Hypothalamus (tissue), 51 donors: ENCODE measurements at places on chromosomes 3 and 15.

DNA sequence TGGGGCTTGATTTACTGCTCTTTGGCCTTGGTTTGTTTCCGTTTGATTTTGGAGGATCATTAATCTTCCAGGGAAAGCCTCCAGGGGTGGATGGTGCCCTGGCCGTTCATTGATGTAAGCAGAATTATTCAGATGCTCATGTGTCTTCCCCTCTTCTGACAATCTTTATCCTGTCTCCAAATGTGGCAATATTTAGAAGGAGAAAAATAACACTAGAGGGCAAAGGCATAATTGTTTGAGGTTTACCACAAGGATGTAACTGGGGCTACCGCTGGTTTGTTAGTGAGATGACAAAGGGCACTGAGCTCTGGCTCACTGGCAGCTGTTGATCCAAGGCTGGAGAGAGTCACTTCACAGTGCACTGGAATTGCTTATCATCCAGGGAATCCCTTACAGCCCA is 18.2 kb upstream of the PLCL2 start:
- no peak for DNase-seq

DNA sequence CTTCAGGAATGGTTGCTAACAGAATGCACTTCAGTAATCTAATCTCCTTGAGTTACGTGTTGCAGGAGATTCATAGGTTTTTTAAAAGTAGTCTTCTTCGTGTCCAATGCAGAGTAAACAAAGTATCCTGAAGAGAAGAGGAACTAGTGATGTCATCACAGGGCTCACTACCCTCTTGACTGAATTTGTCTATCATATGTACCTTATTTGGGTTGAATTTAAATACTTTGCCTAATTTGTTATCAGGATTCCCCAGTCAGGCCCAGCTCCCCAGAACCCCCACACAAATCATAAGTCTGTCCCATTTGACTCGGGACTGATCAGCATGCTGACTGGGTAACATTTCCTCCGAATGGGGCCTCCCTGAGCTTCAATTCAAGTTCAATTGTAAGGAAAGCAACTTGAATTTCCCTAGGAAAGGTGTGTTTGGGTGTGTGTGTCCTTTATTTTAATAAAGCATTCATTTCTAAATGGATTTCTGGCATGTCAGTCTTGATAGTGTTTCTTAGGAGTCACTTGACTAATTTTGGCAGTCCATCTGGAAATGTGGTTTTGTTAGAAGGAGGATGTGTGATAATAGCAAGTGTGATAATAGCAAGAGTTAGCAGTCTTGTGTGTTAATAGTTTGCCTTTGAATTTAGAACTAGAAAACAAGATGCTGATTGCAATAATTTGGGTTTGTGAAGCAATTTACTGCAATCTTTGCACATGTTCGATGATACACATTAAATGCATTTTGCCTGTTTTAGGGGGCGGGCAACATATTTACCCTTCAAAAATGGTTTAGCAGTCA is 21.9 kb downstream of the OXNAD1 start:
- no peak for DNase-seq

DNA sequence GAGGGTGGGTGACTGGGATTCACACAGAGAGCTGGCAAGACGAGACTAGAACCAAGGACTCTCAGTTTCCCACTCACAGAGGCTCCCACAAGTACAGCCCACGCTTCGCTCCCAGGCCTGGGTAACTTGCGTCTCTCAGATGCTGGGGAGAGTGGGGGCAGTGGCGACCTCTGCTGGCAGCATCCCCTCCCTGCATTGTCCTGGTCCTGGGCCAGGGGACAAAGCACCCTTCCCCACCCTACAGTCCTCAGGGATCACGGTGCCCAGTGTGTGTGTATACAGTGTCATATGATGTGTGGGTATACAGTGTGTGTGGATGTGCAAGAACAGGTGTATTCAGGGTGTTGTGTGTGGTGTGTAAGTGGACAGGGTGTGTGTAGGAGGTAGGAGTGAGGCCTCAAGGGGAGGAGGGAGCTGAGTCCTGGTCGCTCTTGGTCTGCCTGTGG is 12.8 kb downstream of the VILL start:
- peak; percentile 39 for DNase-seq

GRCh38 chr15:70378126-70379031 is 280.7 kb upstream of the TLE3 start:
- no peak for DNase-seq

GRCh38 chr3:56836276-56837163 is 34.8 kb upstream of the ARHGEF3 start:
- no peak for DNase-seq

DNA sequence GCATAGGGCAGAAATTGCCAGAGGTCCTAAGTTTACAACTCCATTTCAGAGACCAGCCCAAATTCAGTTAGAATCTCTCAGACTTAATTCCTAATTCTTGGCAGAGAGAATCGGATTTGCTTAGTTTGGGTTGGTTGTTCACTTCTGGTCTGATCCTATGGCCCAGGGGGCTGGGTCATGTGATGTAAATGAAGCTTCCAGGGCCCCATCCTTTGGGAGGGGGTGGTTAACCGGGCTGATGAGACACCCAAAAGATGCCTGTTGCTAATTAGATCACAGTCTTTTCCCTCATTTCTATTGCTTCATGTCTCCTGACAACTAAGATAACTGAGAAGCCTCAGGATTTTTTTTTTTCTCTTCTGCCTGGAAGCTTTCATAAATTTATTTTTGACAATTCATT is 11.1 kb upstream of the ZNF620 start:
- no peak for DNase-seq

GRCh38 chr3:131221731-131222130 is 159.8 kb upstream of the NUDT16 start:
- no peak for DNase-seq

GRCh38 chr3:123092243-123092642 is 25.4 kb downstream of the PDIA5 start:
- DNase-seq, result no peak

- no peak for DNase-seq
These were observed 33.0 kb upstream of the UMPS start for GRCh38 chr3:124697302-124697701.

DNA sequence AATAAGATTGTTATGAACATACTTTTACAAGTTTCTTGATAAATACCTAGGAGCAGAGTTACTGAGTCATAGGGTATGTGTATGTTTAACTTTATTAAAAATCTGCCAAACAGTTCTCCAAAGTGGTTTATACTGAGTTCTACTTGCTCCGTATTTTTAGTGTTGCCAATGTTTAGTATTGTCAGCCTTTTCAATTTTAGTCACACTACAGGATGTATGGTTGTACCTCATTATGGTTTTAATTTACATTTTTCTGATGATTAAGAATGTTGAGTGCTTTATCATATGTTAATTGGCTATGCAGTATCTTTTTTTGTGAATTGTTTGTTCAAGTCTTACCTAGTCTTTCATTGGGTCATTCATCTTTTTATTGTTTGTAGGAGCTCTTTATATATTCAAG is 4.3 kb downstream of the TMOD3 start:
- DNase-seq, result no peak

- DNase-seq, result no peak
These were observed 48.0 kb downstream of the SMAD6 start for GRCh38 chr15:66749841-66750575.

GRCh38 chr3:42562047-42562907 is 19.5 kb downstream of the SEC22C start:
- DNase-seq, result no peak

DNA sequence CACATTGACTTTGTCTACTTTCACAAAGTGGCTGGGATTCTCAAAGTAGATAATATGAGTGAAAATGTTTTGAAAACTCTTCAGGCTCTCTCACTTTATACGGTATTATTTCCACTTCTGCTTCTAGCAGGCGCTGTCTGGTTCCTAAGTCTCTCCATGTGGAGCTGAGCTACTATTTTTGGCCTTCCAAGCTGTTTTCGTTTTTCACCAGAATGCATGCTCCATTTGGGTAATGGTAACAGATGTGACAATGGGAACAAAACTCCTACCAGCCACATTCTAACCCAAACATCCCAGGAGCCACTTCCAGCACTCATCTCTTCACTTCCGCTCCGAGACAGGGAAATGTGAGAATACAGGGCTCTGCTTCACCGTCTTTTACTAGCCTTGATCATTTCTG is 586.7 kb downstream of the NTRK3 start:
- no peak for DNase-seq

DNA sequence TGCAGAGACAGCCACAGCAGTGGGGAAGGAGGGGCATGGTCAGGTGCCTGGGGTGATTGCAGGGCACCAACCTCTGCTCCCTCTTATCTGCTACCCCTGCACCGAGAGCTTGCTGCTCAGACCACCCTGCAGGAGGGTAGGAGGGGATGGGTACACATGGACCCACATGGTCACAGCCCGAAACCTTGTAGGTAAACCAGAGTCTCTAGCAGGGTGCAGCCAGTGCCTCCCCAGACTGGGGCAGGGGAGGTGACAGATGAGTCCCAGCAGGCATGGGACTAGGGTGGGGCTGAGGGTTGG is 49.2 kb downstream of the FAH start:
- no peak for DNase-seq

- DNase-seq, result no peak
These were observed 730 bp upstream of the RPL14 start for GRCh38 chr3:40456279-40456939.

- no peak for DNase-seq
These were observed 87.3 kb upstream of the CGNL1 start for GRCh38 chr15:57288926-57289580.

DNA sequence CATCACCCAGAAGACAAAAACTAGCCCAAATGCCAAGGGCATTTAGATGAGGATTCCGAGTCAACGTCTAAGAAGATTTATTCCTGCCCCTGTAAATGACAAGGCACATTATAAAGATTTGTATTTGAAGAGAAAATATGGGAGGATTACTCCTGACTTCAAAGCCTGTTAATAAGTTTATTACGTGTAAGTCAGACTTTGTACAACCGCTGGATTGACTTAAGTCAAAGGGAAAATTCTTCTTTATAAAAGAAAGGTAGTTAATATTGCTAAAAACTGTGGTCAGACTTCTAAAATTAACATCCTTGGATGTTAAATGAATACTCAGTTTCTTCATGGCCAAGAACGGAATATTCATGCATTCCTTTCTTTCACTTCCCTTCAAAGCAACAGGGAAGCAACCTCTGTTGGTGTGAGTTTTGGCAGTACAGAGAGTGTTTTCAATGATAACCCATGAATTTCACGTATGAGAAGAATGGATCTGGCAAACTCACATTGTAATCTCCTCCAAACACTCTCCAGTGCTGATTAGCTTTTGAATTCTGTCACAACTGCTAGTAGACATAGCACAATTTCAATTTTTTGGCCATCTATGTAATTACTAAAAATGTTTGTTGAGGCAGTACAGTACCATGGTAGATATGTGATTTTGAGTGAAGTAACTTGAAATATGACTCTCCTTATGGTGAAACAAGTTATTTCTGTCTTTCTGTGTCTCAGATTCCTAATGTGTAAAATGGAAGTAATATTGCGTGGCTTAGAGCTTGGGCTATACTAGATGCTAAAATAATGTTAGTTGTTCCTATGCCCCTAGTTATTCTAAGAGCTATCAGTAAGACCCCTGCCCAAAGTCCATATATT is 62.0 kb downstream of the PLD1 start:
- no peak for DNase-seq

DNA sequence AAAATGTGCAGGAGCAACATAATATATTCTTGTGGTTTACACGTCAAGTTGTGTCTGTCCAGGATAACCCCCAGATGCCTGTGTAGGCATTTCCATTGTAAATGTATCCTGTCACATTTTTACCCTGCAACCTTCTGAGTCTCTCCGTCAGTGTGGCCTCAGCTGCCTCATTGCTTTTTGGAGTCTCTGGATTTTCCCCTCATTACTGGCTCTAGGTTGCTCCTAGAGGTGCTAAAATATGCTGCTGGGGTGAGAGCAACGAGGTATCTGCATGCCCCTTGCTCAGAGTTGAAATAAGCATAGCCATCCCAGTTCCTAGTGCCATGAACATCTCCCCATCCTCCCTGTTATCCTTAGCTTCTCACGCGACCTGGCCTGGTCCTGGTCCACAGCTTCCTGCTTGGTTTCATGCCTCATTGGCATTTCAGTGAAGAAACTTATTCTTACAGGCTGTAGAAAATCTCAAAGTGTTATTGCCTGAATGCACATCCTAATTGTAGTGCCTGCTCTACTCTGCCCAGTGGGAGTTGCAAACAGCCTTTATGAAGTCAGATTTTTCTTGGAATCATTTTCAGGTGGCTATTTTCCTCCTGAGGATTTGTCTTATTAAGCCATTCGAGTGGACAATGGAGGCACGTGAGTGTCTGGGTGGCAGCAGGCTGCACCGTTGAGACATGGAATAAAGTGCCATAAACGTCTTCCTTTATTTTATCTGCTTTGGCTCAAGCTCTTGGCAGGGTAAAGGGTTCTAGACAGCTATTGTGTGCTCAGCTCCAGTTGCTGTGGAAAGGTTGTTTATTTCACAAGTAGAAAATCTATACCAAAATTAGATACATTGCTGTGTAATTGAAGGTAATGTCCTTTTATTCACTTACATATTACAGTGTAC is 33.2 kb downstream of the OXNAD1 start:
- no peak for DNase-seq

- DNase-seq, result no peak
These were observed 307.0 kb upstream of the ROPN1 start for GRCh38 chr3:124298951-124299350.

DNA sequence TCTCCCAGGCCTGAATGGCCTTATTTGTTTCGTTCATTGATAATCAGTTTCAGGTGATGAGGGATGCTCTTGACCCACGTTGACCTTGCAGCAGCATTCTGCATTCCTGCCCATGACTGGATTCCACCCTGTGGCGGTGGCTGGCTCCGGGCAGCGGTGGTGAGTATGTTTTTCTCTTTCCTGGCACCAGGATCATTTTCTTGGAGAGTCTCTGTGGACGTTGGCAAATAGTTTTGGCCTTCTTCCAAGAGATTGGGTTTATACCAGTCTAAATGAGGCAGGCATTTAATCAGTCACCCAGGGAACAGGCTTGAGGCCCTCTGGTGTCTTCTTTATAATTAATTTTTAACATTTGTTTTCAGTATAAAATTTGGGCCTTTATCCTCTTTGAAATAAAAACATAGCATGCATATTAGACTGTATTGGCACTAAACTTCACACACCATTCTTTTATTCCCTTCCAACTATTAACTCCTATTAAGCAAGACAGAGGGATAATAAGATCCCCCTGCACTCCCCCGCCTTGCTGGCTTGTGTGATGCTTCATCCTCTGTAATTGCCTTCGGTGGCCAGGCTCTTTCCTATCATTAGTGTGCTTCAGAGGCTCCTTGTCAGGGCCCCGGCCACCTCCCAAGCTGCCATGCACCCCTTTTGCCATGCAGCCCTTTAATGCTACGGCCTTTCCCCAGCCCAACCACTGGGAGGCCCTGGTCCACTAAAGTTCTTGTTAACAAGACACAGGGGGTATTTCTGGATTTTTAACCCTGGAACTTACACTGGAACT is 176.2 kb upstream of the TOPAZ1 start:
- no peak for DNase-seq

GRCh38 chr3:88032245-88032644 is 26.6 kb downstream of the CGGBP1 start:
- no peak for DNase-seq

GRCh38 chr3:171695426-171695825 is 114.9 kb downstream of the PLD1 start:
- no peak for DNase-seq

- DNase-seq, result no peak
These were observed 201.1 kb downstream of the UBE2E2 start for GRCh38 chr3:23404246-23404645.
